ENCODE measurements at places on chromosomes 2 and 18. TPM values are rescaled to one million over a fixed set of nuclear protein-coding genes. Genes with fewer than 3 reads are reported as not detected.

ZBTB7C gene
- 0.45 TPM for total RNA-seq

UGT1A5 gene
- not detected for total RNA-seq

RGPD4 gene
- total RNA-seq: 0.05 TPM

LBX2 gene
- total RNA-seq: not detected

DNA sequence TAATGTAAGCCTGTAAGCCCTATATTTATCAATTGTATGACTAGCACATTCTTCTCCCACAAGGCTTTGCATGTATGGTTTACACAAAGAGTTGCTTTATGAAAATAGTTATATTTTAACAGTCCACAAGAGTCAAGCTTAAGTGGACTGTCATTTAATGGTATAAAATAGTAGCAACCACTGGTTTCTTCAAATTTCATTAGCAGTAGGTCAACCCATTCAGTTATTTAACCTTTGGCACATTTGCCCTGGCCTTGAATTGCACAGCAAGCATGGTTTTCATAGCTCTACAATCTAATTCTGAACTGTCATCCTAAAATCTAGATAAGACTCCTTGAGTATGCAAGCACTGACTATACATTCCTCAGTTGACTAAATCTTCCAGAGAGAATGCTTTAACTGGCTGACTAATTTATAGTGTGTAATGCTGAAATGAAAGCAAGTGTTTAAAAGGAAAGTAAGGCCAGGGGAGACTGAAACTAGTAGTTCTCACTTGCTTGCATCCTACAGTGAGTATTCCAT is 1.8 kb downstream of the DPP4 start:
- H3K27ac ChIP-seq: no peak overlapping the region
- H3K27me3 ChIP-seq: peaks cover 42% of the 10 kb centered on the region
- peaks cover 35% of the 10 kb centered on the region for H3K4me1 ChIP-seq
- H3K36me3 ChIP-seq: no peaks in the 10 kb centered on the region
- DNase-seq: no peak

- no peak for DNase-seq
- H3K36me3 ChIP-seq: no peaks in the 10 kb centered on the region
- no peaks in the 10 kb centered on the region for H3K27me3 ChIP-seq
- no peak overlapping the region for H3K27ac ChIP-seq
These were observed 38.3 kb downstream of the GCA start for GRCh38 chr2:162382278-162382677.

DNA sequence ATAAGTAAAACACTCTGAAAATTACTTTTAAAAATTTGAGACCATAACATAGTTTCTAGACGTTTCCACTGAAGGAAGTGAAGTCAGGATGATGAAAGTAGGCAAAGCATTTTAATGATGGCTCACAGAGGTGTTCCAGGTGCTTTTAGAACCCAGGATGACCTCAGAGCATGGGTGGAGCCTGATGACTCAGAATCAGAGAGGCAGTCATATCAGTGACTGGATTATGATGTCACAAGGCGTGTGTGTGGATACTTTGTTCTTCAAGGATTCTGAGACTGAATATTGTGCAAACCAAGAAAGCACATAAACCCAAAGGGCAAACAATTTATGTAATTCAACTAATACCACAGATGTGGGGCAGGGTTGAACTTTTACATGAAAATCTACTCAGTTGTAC is 208.0 kb upstream of the FBXO11 start:
- H3K4me3 ChIP-seq: no peak overlapping the region
- H3K4me1 ChIP-seq: peaks cover 28% of the 10 kb centered on the region
- H3K27ac ChIP-seq: no peak overlapping the region
- H3K27me3 ChIP-seq: no peaks in the 10 kb centered on the region

DNA sequence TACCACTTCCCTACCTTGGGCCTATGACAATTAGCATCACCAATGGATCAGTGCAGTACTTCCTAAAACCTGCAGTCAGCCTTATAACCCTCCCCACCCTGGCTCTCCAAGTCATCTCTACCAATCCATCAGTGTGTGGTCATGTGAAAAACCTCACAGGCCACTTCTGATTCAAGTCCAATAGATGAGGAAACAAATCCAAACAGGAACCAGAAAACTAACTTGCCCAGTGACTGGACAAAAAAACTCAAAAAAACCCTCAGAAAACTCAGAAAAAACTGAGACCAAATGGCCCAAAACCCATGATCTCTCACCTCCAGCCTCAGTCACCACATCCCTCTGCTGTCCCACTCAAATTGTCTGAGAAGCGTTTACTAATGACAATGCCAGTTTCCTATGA is 43.3 kb downstream of the TGFA start:
- H3K4me1 ChIP-seq: no peaks in the 10 kb centered on the region
- H3K27me3 ChIP-seq: no peaks in the 10 kb centered on the region
- H3K27ac ChIP-seq: no peak overlapping the region
- DNase-seq: no peak

DNA sequence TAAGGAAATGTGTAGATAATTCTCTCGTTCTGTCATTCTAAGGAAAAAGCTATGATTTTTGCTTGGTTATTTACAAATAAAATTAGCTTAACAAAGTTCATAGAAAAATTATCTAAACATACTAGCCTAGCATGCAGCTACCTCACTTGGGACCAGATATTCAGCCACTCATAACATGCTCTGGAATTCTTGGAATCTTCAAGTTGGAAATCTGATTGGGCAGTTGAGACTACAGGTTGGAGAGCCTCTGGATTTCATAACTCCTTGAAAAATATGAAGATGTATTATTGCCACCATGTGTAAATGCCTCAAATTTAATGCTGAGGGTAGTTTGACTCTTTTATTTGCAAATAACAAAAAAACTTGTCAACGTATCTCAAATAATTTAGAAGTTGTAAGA is 132.2 kb upstream of the GULP1 start:
- H3K4me3 ChIP-seq: no peak overlapping the region
- H3K36me3 ChIP-seq: no peaks in the 10 kb centered on the region
- no peaks in the 10 kb centered on the region for H3K4me1 ChIP-seq
- H3K27ac ChIP-seq: no peak overlapping the region
- no peaks in the 10 kb centered on the region for H3K27me3 ChIP-seq

Data from neural crest cell (in vitro differentiated cells).